Ecto neural progenitor cell (in vitro differentiated cells): ENCODE measurements at places on chromosomes 1 and 21.

DNA sequence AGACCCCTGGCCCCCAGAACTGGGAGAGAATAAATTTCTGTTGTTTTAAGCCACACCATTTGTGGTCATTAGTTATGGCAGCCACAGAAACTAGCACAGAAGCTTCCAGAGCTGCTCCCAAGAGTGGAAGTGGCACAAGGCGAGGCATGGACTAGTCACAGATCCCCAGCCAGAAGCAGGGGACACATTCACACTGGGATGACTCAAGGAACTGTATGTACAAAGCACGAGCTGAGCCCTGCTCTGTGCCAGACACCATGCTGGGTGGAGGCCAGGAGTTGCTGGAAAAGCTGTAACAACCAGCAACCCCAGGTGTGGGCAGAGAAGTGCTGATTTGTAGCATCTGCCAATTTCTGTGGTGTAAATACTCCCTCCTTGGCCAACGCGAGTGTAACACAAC, 55.6 kb downstream of the TCP10L start:
- no peak for DNase-seq

DNA sequence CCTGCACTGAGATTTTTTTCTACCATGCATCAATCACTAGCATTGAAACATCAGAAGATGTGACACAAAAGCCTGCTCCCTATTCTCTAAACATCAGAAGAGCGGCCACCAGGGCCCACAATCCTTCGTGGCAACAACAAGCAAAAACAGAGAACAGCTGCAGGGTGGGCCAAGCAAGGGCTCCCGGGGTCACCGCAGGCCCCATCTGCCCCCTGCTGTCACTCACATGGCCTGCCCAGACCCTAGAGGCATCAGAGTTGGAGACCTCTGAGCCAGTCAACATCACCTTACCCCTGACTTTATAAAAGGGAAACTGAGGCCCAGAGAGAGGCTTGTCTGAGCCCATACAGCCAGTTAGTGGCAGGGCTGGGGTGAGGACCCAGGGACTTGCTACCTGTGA, 1.8 kb downstream of the LAPTM5 start:
- DNase-seq = no peak

- DNase-seq = no peak
These were observed 200.6 kb downstream of the SETD4 start for GRCh38 chr21:35859677-35860076.

- no peak for DNase-seq
These were observed 34.5 kb upstream of the CD1D start for GRCh38 chr1:158146165-158146564.

DNA sequence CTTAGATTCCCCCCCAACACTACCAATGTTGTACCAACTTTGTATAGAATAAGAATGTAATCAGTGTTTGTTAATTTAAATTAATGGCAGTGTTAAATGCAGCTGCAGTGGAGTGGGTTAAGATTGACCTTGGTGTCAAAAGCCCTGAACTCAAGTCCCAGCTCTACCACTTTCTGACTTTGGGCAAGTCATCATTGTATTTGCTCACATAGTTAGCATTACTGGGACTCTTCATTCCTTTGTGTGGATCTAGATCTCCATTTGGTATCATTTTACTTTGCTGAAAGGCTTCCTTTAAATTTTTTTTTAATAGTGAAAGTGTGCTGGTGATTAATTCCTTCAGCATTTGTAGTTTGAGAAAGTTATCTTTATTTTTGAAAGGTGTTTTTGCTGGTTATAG, 22.2 kb upstream of the PHGDH start:
- no peak for DNase-seq

DNA sequence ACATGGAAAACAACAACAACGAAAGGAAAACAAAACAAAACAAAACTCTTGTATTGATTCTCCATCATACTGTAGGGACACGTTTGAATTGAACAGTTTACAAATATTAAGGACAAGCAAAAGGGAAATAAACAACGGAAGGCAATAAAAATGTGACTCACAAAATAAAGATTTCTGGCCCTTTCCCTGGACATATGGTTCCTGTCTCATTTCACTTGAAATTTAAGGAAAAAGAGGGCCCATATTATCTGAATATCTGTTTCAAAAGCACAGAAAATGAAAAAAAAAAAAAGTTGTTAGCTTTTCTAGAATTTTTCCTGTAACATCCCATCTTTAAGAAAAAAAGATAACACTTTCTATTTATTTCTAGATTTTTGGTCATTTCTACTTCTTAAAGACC, 3.6 kb upstream of the PKN2 start:
- no peak for DNase-seq

- DNase-seq = no peak
These were observed 488.7 kb downstream of the OMA1 start for GRCh38 chr1:58057826-58058225.

DNA sequence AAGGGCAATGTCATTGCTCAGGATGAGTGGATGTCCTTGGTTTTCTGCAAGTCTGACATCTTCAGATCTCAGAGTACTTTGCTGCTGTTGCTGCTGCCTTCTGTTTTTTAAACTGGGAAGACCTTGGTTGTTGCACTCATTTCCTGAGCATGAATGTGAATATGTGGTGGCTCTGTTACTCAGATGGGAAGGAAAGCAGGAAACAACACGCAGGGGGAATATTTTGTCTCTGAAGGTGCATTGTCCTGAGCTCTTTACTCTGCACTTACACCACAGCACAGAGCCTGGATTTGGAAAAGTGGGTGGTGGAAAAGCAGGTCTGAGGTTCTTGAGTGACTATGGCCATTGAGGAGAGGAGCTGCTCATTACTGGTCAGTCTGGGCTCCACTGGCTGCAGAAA, 36.3 kb downstream of the PTGFRN start:
- no peak for DNase-seq

- no peak for DNase-seq
These were observed 34.8 kb downstream of the SLC35D1 start for GRCh38 chr1:67019121-67019520.

GRCh38 chr1:43973981-43974442, 748 bp upstream of the ATP6V0B start:
- DNase-seq = no peak

DNA sequence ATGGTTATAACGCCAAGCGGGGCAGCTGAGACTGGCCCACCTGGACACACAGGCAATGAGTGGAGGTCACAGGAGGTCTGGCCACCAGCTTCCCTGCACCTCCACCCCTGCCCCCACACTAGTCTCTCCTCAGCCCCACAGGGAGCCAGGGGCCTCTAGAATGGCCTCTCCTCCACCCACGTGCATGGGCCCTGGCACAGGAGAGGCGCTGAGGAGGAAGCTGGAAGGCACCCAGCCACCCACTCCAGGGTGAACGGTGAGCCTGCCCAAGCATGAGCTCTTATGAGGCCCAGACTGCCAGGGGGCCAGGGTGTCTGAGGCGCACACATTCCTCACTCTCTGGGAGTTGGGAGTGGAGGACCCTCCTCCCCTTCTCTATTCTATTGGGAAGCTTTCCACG, 22.2 kb downstream of the LRP8 start:
- no peak for DNase-seq

GRCh38 chr1:193311226-193311948, 125.0 kb upstream of the B3GALT2 start:
- no peak for DNase-seq

DNA sequence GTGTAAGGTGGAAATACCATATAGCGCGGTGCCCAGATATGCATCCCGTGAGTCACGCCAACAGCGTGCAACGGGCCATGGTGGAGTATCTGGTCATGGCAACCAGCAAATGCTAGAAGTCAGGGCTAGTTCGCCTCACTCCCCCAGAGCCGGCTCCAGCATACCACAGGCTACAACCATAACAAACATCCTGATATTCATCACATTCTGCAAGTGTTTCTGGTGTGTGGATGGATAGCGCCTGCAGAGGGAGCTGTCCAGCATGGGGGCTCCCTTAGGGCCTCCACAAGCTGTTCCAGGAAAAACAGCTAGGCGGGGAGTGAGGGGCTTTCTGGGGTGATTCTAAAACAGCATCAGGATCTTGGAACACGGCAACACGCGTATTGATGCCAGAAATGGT, 6.8 kb downstream of the C1orf198 start:
- DNase-seq = no peak

GRCh38 chr1:100767176-100767890, 47.8 kb downstream of the VCAM1 start:
- DNase-seq = no peak

DNA sequence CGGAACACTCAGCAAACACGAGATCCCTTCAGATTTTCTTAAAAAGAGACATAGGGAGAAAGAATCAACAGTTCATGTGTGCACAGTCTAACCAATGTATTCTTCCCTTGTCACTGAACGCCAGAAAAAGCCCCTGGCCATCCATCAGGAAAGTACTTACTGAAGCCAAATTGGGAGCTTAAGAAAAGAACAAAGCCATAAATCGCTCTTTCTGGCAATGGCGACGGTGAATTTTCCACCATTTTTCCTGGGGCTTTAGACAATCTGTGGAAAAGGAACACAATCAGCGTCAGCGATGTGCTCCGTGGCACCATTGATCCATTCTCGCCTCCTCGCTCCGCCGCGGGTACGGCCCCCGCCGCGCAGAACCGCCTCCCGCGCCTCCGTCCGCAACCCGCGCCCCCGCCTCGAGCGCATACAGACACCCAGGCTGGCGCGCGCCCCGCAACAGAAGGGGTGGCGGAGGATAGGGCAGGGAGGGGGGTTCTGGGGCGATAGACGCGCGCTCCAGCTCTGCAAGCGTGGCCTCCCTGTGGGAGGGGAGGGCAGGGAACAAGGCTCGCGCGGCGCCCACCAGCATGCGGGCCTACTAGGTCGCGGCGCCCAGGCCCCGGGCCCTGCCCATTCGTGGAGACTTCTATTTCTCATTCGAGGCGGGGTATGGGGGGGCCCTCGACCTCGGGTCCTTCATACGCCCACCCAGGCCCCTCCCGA, 440 bp downstream of the PIGP start:
- no peak for DNase-seq

GRCh38 chr1:207863893-207864535, 46.9 kb downstream of the CD34 start:
- no peak for DNase-seq

GRCh38 chr21:42737951-42738590, 84.7 kb downstream of the PDE9A start:
- DNase-seq = no peak

- no peak for DNase-seq
These were observed 1.2 kb downstream of the SNAPIN start for GRCh38 chr1:153659656-153660055.

DNA sequence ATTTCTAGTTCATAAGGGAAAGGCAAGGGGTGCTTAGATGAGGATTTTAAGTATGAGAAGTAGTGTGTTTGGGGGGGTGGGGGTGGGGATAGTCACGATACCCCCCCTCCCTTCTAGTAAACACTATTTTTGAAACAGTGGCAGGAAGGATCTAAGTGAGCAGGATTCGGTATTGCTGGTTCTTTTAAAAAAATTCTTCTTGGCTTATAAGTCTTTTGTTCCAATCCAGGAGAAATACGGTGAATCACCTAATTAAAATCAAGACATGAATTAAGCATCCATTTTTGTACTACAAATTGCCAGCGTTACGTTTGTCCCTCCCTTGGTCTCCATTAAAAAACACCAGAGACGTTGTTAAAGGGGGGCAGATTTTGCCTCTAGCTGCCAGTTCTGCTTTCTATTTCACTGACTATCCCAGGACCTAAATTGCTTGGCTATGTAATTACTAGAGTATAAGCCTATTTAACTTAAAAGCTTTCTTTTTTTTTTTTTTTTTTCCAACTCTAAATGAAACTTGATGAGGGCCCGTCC, 911 bp downstream of the LMO4 start:
- DNase-seq = no peak

- DNase-seq = no peak
These were observed 166.7 kb downstream of the ADGRL4 start for GRCh38 chr1:78839704-78840277.

- no peak for DNase-seq
These were observed 545.2 kb downstream of the LTN1 start for GRCh38 chr21:28447462-28447861.

DNA sequence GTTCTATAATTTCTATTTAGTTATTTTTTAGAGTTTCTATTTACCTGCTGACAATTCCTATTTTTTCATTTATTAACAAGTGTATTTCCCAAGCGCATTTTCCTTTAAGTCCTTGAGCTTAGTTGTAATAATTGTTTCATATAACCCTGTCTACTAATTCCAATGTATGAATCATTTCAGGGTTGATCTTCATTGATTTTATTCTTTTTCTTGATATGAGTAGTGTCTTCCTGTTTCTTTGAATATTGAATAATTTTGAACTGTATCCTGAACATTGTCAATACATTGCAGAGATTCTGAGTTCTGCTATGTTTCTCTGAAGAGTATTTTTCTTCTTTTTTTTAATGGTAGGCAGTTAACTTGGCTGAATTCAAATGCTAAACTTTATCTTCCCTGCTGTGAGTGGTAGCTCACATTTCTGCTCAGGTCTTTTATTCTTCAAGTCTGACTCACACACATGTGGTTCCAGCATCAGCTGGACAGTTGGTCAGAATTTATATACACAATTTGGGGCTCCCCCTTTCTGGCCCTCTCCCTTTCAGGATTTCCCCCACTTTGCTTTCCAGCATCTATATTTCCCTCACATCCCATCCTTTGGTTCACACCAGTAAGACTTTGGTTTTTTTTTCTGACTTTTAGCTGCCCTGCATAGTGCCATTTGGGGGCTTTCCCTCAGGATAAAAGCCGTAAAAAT, 54.4 kb upstream of the WDR26 start:
- no peak for DNase-seq

GRCh38 chr1:117527566-117528102, 78.2 kb upstream of the TENT5C start:
- no peak for DNase-seq

GRCh38 chr1:91024481-91025119, 2.8 kb upstream of the ZNF644 start:
- no peak for DNase-seq
